ENCODE measurements at places on chromosomes 6 and 20.

GRCh38 chr6:79040083-79040482 is 38.0 kb downstream of the PHIP start:
- no peak for DNase-seq

GRCh38 chr6:73680289-73680918 is 15.6 kb upstream of the CD109 start:
- no peak for DNase-seq

GRCh38 chr6:164230259-164230658 is 815.7 kb downstream of the QKI start:
- no peak for DNase-seq

DNA sequence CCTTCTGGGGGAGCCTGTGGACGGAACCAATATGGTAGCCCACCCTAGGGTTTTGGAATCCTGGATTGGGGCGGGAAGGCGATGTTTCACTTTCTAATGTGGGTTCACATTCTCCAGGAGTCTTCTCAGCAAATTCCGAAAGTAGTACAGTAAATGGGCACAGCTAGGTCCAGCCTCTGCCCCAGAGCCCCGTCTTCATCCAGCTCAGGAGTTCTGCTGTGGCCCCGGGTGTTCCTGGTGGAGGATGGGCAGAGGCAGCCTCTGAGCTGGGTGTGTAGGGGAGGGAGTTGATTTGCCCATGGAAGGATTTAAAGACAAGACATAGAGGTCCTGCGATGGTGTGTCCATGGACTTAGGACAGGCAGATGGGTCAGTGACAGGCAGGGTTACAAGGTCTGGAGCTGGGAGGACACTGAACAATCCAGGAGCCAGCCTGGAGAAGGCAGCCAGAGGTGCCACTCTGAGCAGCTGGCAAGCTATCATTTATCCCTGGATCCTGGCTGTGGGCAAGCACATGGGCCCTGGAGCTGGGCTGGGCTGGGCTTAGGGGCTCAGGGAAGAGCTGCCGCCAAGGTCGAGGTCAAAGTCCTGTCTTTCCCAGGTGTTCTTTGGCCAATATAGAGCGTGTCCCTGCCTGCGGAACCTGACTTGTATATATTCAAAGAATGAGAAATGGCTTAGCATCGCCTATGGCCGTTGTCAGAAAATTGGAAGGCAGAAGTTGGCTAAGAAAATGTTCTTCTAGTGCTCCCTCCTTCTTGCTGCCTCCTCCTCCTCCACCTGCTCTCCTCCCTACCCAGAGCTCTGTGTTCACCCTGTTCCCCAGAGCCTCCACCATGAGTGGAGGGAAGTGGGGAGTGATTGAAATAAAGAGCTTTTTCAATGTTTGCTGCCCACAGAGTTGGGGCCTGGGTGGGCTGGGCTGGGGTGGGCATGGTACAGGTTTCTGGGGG is 6.7 kb downstream of the CLPSL1 start:
- DNase-seq, result no peak

GRCh38 chr6:111980143-111980542 is 73.8 kb upstream of the CCN6 start:
- no peak for DNase-seq

DNA sequence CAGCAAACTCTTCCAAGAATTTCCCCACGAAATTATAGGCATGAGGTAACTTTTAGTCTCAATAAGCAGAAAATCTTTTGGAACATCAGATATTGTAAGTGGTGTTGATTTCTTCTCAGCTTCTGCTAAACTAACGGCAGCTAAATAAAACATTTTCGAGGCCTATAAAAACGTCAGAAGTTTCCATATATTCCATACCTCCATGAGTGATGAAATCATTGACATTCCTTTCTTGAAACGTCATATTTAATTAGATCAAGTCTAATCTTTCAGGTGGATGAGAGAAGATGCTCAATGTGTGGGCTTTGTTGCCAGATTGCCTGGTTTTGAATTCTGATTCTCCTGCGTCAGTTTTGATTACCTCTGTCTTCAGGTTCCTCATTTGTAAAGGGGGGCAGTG is 81.3 kb downstream of the CDC5L start:
- DNase-seq, result no peak

DNA sequence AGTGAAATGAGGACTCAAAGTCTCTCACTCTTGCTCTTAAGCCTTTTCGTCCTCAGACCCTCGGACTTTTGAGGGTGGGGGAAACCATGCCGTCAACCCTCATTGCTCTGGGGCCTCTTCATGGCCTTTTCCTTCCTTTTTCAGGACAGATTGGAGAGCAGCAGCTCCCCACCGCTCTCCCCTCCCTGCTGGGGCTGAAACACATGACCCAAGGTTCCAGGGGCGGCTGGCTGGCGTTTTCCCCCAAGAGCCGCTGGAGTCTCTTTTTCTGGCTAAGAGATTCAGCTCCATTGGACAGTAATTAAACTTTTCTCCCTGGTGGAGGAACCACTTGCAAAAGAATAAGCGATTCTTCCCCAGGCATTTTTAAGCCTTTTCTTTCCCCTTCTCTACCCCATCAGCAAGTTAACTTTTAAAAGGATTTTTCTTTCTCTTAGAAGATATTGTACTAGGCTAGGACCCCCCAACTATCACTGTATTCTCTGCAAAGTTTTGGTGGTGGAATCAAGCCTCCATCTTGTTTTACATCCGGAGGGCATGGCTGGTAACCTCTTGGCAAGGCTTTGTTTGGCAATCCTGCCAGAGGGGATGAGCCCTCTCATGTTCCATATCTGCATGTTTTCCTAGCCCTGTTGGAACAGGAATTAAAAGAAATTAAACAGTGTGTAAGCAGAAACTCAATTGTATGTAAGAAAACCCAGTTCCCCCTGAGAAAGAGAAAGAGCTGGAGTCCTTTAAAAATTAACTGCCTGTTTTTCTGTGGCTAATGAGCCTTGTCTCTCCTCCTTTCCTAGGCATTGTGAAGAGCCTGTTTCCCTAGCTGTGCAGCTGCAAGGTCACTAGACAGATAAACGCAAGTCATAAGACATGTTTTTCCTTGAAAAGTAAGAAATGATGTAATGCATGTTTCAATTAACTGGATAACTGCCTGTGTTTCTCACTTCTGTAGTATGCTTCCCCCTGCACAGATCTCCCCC is 100.8 kb upstream of the GPR6 start:
- DNase-seq, result no peak

DNA sequence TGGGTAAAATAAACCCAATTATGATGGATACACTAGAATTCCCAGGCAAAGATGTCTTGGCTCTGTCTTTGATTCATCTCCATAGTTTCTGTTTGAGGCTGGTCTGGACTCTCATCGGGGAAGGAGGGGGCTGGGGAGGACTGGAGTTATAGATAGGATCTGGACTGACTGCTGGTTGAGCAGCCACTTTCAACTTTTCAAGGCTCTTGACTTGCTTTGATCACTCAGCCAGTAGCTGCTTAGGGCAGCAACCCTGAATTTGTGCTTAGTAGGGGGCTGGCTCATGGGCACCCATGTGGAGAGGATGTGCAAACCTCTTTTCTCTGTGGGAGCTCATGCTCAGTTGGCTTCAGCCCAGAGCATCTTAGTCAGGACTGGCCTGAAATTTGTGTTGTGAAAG is 114.0 kb upstream of the NEDD9 start:
- no peak for DNase-seq

DNA sequence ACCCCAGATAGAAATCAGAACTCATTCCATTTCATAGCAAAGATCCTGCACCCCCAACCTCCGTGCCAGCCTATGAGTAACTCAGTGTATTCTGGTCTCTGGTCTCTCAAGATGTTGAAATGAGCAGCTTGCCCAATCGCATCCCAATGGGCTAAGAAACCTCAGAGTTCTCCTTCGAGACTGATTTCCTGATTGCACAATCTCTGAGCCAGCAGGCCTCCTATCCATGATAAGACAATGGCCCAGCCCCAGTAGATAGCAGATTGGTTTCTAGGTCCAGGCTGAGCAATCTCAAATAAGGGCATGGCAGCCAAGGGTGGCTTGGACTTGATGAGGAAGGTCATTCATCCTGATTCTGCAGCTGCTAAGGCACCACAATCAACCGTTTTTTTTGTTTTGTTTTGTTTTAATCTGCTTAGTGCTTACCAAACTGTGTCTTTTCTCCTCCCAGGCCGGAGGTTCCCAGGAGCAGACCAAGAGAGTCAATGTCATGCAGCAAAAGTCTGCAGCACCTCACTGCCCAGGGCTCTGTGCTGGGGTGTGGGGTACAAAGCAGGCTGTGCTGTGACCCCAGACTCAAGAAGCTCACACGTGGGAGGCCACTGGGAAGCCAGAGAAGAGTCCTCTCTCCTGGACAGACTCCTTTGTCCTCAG is 125.1 kb upstream of the NXT1 start:
- DNase-seq, result no peak

DNA sequence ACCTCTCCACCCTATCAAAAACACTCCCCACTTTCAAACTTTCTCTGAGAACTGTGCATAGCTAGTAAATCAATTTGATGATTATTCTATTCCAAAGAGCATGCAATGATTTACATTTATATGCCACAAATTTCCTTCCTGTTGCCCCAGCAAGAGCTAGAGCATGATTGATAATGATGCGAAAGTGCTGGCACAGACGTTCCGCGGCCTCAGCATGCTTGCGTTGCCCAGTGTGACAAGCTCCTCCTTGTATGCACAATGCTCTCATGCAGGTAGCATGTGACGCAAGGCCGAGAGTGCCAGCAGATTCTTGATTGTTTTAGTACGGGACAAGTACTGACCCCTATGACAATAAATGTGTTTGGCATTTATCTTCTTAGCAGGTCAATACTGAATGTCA is 696.3 kb upstream of the SLC35B3 start:
- DNase-seq, result no peak

DNA sequence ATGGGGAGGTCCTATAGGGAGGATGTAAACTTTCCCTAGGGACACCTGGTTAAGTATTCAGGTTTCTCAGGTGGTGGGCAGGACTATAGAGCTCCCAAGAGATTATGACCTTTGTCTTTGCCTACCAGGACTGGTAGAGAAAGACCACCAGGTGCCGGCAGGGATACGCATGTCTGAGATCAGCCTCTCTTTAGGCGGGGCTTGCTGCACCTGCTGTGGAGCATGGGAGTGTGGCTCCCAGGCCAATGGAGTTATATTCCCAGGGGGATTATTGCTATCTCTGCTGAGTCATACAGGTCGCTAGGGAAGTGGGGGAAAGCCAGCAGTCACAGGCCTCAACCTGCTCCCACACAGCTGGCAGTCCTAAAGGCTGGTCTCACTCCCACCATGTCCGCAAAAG is 280.5 kb upstream of the MMS22L start:
- no peak for DNase-seq

DNA sequence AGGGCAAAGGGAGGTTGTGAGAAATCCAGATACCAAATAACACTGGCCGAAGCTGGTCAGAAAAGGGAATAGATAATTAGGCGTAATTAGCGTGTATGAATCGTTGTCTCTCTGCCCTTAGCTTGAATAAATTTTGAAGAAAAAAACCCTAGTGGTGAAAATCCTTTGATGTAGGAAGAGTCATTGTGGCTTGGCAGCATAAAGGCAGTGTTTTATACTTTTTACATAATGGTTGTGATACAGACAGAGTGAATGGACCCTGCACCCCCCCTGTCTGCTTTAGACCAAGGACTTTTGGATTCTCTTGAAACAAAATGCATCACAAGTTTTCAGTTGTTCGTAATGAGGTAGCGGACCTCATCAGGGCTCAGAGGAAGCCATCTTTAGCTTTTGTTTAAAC is 126.5 kb downstream of the AFG1L start:
- DNase-seq, result no peak

DNA sequence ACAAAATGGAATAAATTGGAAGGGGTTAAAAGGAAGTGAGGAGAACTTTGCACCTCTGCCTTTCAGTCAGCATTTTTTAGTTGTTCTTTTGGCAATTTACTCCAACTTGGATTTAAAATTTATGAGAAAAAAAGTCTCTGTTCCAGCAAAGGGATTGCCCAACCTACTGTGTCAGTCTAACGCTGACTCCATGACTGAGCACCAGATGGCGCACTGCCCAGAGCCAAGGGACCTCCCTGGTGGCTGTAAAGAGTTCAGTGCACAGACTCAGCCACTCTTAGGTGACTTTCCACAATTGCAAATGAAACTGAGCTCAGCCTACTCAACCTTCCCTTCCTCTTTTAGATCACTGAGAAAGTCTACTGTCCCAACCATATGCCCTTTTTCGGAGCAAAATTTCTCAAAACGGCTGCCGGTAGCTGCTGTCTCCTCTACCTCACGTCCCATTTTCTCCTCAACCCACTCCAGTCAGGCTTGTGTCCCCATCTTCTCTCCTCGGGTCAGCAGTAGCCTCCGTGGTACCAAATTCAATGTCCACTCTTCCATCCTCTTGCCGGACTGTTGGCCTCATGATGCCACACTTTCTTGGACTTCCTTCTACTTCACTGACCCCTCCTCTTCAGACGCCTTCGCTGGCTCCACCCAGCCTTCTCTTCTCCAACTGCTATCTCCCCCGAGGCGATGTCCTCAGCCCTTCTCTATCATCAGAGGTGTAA is 38.7 kb downstream of the GSTA2 start:
- DNase-seq, result peak; percentile 73

DNA sequence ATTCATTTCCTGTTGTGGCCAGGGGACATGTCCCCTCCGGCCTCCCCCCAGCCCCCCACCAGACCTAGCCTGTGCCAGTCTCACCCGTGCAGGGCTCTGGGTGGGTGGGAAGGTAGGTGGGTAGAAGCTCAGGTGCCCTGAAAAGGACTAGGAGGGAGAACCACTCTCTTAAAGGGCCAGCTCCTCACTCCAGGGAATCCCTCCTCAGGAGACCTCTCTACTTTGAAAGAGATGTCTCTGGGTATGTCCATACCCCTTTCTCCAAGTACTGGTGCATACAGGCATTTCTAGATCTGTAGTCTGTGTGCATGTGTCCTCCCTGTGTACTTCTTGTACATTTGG is 60.8 kb upstream of the EPB41L1 start:
- no peak for DNase-seq

- no peak for DNase-seq
Observed at GRCh38 chr6:33710296-33711121, 991 bp downstream of the UQCC2 start.

DNA sequence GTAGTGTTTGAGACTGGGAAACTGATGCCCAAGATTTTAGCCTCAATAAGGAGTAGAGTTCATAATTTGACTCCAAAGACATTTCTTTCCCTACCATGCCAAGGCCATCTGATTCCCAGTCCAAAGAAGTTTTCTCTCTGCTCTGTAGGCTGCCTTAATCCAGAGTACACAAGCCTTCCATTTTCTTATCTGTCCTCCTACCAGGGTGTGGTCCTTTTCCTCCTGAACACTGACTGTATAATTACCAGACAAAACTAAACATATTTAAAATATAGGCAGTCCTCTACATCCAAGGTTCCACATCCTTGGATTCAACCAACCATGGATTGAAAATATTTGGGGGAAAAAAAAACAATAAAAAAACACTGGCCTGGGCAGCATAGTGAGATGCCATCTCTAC is 108.4 kb downstream of the SLC16A10 start:
- DNase-seq, result no peak

GRCh38 chr6:37988127-37988526 is 168.6 kb downstream of the ZFAND3 start:
- DNase-seq, result no peak
